ENCODE measurements at places on chromosomes 4 and X. TPM values are rescaled to one million over a fixed set of nuclear protein-coding genes. Genes with fewer than 3 reads are reported as not detected.
A peak's percentile ranks its signal among the peaks of the same experiment; 100 is the strongest.

Gene USP27X
- 1.00 TPM for total RNA-seq

Gene TRAM1L1
- not detected for total RNA-seq

Gene ESX1
- not detected for total RNA-seq

Gene FOXR2
- not detected for total RNA-seq

GRCh38 chrX:70452143-70452733 lies 7.6 kb downstream of the DLG3 start:
- H3K27ac ChIP-seq: peak overlapping the region; percentile 66
- peak; percentile 71 for DNase-seq
- peaks cover 6% of the 10 kb centered on the region for H3K27me3 ChIP-seq
- peak overlapping the region; percentile 84 for H3K4me3 ChIP-seq
- H3K4me1 ChIP-seq: peaks cover 34% of the 10 kb centered on the region

GRCh38 chr4:101238706-101239105 lies 108.6 kb downstream of the PPP3CA start:
- H3K27ac ChIP-seq: no peak overlapping the region
- DNase-seq: no peak
- no peaks in the 10 kb centered on the region for H3K27me3 ChIP-seq

DNA sequence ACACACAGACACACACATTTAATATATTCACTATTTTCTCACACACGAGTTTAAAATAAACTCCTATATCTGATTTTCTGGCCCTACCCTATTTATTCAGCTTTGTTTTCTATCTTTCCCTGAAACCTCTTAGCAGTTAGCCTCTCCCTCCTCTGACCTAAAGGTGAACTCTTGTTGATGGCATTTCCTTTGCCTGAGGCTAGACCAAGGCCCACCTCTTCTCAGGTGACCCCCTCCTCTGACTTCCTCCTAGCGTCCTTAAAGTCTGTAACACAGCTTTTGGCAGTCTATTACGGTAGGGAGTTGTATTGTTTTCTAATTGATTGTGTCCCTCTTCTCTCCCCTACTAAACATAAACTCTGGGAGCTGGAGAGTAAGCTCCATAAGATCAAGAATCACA lies 1.7 kb upstream of the SRPX2 start:
- H3K27me3 ChIP-seq: peaks cover 45% of the 10 kb centered on the region
- no peaks in the 10 kb centered on the region for H3K4me1 ChIP-seq
- no peaks in the 10 kb centered on the region for H3K36me3 ChIP-seq

- no peaks in the 10 kb centered on the region for H3K27me3 ChIP-seq
- DNase-seq: no peak
- no peaks in the 10 kb centered on the region for H3K4me1 ChIP-seq
- H3K36me3 ChIP-seq: no peaks in the 10 kb centered on the region
These were observed 47.4 kb upstream of the VEGFC start for GRCh38 chr4:176840166-176840565.

GRCh38 chrX:48532161-48532560 lies 7.4 kb upstream of the TBC1D25 start:
- H3K4me3 ChIP-seq: peak overlapping the region; percentile 44
- H3K27me3 ChIP-seq: no peaks in the 10 kb centered on the region
- peaks cover 38% of the 10 kb centered on the region for H3K4me1 ChIP-seq
- peak overlapping the region; percentile 56 for H3K27ac ChIP-seq

DNA sequence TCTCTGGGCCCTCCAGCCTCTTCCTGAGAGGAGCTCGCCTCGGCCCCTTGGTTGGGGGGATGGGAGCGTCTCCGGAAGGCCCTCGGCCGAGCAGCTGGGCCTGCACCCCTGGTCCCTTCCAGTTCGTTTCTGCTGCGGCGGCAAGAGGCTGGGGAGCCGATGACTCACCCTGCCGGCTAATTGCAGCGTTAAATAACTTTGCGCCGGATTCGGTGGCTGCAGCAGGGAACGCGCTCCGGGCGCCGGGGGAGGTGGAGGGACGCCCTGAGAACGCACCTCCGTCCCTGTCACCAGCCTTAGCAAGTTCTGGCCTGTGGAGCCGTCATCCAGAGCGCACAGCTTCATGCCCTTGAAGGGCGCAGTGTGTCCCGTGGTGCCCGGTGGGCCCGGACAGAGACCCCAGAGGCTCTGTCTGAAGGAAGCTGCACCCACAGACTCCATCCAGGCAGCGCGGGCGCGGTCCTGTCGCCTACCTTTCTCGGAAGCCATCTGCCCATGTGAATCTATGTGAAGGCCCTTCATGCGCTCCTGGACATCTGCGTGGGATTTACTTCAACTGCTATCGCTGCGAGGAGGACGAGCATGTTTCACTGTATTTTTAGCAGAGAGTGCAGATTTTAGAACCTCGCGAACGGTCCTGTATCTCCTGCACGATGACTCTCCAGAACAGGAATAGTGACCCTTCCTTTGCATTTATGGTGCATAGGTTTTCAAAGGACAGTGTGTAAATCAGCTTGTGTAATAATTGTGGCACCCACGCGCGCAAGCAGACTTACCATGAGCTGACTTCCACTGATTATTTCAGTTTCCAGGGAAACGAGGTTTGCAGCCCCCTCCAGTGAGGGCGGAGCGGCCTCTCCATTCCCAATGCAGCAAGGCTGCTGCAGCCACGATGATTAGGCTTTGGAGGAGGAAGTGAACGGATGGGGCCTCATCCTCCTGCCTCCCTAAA lies 1.7 kb upstream of the TMEM271 start:
- H3K4me1 ChIP-seq: no peaks in the 10 kb centered on the region
- DNase-seq: no peak
- no peak overlapping the region for H3K27ac ChIP-seq
- H3K36me3 ChIP-seq: no peaks in the 10 kb centered on the region
- no peak overlapping the region for H3K4me3 ChIP-seq
- H3K27me3 ChIP-seq: peaks cover 42% of the 10 kb centered on the region

DNA sequence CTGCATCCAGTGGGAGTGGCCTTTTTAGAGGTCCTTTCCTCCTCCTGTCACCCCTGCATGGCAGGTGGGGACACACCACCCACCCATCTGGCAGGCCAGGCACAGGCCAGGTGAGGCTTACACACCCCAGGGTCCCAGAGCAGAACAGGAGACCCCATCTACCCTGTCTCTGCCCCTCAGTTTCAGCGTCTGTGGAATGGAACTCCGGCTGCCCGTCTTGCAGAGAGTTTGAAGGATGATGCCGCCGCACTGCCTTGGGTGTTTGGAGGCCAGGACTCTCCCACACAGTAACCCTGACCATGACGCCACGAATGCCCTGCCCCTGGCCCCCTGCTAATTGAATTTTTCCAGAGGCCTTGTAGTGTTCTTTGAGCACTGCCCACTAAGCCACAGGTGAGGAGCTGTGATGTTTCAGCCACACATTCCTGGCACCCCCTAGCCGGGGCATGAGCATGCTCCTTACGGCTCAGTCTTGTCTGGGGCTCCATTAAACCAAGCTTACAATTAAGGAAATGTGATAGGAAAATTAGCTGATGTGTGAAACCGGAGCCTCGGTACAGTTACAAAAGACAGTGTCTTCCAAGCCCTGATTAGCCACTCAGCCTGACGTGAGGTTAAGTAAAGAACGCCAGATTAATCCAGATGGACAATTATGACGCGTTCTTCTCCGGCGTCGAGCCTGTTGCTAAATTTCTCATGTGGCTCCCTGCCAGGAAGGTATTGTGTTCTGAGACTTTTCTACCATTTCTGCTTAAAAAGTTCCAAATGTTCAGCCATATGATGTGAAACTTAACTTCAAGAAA lies 39.3 kb downstream of the HMX1 start:
- H3K4me1 ChIP-seq: no peaks in the 10 kb centered on the region
- H3K27me3 ChIP-seq: peaks cover 19% of the 10 kb centered on the region
- no peak for DNase-seq
- H3K36me3 ChIP-seq: no peaks in the 10 kb centered on the region
- H3K27ac ChIP-seq: no peak overlapping the region
- H3K4me3 ChIP-seq: no peak overlapping the region
